ENCODE measurements at places on chromosomes 5 and 9.
A peak's percentile ranks its signal among the peaks of the same experiment; 100 is the strongest.

DNA sequence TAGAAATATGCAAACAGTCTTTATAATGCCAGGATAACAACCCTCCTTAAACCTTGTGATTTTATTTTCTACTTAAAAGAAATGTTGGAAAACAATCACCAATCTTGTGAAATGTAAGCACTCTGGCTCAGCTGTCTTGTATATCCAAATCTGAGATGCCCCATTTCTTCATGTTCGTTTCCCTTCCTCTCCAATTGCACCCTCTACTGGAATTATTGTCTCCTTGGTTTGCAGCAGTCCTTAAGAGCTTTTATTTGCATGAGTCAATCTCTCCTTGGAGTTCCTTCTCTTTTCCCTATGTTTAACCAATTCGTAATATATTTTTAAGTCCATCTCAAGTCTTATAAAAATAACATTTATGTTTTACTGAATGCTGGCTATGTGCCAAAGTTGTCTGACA is 362.0 kb upstream of the CDH10 start:
- peak; percentile 17 for DNase-seq

- no peak for DNase-seq
These were observed 806.2 kb upstream of the WWC1 start for GRCh38 chr5:167485061-167485774.

- no peak for DNase-seq
These were observed 14.4 kb upstream of the CDC20B start for GRCh38 chr5:55187370-55187769.

GRCh38 chr5:150960791-150961396 is 56.1 kb upstream of the ZNF300 start:
- DNase-seq: no peak

DNA sequence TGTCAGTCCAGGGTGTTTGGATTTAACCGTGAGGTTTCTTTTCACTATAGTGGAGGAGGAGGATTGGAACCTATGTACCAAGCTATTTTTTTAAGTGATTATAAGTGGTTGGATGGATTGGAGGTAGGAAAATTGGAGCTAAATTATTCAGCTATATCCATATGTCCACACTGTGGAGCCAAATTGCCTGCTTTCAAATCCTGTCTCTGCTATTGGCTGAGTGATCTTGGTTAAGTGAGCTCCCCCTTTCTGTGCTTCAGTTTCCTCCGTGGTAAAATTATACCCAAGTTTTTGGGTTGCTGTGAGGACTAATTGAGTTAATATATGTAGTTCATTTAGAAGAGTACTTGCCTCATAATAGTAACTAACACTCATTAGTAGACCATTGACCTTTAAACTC is 2.5 kb downstream of the CENPP start:
- DNase-seq: peak; percentile 43

- DNase-seq: no peak
These were observed 138.2 kb upstream of the OSMR start for GRCh38 chr5:38707352-38708210.

Measured in NCI-H1436 (cell line).